Pancreas (tissue), 10 donors: ENCODE measurements at places on chromosomes 7 and 10.

DNA sequence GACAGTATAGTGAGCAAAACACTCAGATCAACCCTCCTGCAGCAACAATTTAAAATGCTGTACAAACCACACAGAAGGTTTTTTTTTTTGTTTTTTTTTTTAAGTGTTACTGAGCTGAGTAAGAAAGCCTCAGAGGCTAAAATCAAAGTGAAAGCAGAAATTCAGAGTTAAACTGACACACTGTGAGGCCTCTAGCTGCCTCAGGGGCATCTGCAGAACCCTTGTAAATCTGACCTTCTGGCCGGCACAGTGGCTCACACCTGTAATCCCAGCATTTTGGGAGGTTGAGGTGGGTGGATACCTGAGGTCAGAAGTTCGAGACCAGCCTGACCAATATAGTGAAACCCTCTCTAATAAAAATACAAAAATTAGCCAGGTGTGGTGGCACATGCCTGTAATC, 7.4 kb upstream of the GNA12 start:
- DNase-seq = no peak

DNA sequence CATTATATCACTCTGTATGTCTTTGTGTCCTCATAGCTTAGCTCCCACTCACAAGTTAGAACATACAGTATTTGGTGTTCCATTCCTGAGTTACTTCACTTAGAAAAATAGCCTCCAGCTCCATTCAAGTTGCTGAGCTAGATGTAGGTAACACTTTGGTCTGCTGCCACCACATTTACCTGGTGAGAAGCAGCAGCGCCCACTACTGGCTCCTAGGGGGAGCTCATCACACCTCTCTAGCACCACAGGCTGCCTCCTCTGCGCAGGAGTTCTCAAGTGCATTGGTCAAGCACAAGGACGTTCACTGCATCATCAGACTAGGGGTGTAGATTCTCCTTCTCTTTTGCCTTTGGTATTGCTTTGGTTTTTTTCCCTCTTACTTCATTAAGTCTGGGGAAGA, 530.9 kb upstream of the AUTS2 start:
- DNase-seq = peak; percentile 16

- DNase-seq = no peak
Observed at GRCh38 chr7:108452707-108453106, 3.5 kb downstream of the NRCAM start.

GRCh38 chr7:15828881-15829280, 142.4 kb upstream of the MEOX2 start:
- DNase-seq = no peak

GRCh38 chr10:57830877-57831560, 436.7 kb downstream of the IPMK start:
- DNase-seq = no peak
